ENCODE measurements at places on chromosomes 2 and 18. TPM values are rescaled to one million over a fixed set of nuclear protein-coding genes. Genes with fewer than 3 reads are reported as not detected.
A peak's percentile ranks its signal among the peaks of the same experiment; 100 is the strongest.

- no peaks in the 10 kb centered on the region for H3K4me1 ChIP-seq
- no peaks in the 10 kb centered on the region for H3K27me3 ChIP-seq
Observed at GRCh38 chr2:219844401-219845091, 217.1 kb downstream of the SLC4A3 start.

GRCh38 chr2:151999053-151999452, 99.8 kb downstream of the CACNB4 start:
- H3K36me3 ChIP-seq, result no peaks in the 10 kb centered on the region
- H3K27me3 ChIP-seq, result no peaks in the 10 kb centered on the region
- no peak for DNase-seq

GRCh38 chr2:72937356-72937669, 20.0 kb downstream of the EMX1 start:
- no peaks in the 10 kb centered on the region for H3K27me3 ChIP-seq
- no peaks in the 10 kb centered on the region for H3K36me3 ChIP-seq
- H3K4me3 ChIP-seq, result no peak overlapping the region
- no peaks in the 10 kb centered on the region for H3K4me1 ChIP-seq

GRCh38 chr2:207015901-207016300, 76.6 kb downstream of the CPO start:
- H3K36me3 ChIP-seq, result no peaks in the 10 kb centered on the region
- DNase-seq, result no peak
- no peaks in the 10 kb centered on the region for H3K27me3 ChIP-seq
- H3K27ac ChIP-seq, result no peak overlapping the region
- no peak overlapping the region for H3K4me3 ChIP-seq
- no peaks in the 10 kb centered on the region for H3K4me1 ChIP-seq

DNA sequence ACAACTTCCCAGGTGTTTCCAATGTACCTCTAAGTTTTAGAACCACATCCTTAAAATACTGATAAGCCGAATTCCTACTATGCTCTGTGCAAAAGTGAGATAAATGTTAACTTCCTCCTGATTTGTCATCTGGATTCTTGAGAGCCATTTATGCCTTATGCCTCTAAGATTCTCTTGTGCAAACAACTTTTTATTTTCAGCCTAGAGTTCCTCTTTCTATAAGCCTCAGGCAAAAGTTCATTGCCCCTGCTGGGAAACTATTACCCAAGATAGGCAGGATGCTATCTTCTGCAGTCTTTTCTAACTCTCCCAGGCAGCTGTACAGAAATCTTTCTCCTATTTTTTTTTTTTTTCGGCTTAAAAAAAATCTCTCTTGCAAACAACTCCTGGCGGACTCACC, 216.1 kb downstream of the KCNJ3 start:
- H3K4me3 ChIP-seq, result no peak overlapping the region
- DNase-seq, result no peak
- no peaks in the 10 kb centered on the region for H3K27me3 ChIP-seq
- no peak overlapping the region for H3K27ac ChIP-seq
- no peaks in the 10 kb centered on the region for H3K36me3 ChIP-seq

GRCh38 chr2:238428866-238429265, 2.1 kb downstream of the ASB1 start:
- H3K27ac ChIP-seq, result no peak overlapping the region
- peaks cover 12% of the 10 kb centered on the region for H3K4me1 ChIP-seq
- H3K36me3 ChIP-seq, result peaks cover 2% of the 10 kb centered on the region
- no peak overlapping the region for H3K4me3 ChIP-seq

Gene DYNAP
- total RNA-seq, result not detected

DNA sequence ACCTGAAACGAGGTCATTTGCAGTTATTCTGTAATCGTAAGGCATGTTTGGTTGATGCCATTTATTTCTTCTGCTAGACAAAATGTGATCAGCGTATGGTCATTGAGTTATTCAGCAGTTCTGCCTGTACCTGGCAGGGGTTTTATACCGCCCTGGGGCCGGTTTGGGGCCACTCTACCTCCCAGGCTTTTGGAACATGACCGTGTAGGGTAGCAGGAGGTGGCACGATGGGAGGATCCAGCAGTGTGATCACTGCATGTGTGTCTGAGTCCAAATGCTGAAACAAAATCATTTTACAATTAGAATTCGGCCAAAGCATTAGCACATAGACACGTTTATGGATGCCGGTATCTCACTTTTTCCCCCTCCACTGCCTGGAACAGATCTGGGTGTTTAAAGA, 26.7 kb downstream of the LPIN1 start:
- no peak overlapping the region for H3K4me3 ChIP-seq
- peaks cover 36% of the 10 kb centered on the region for H3K36me3 ChIP-seq
- DNase-seq, result no peak
- no peaks in the 10 kb centered on the region for H3K27me3 ChIP-seq
- no peaks in the 10 kb centered on the region for H3K4me1 ChIP-seq

DNA sequence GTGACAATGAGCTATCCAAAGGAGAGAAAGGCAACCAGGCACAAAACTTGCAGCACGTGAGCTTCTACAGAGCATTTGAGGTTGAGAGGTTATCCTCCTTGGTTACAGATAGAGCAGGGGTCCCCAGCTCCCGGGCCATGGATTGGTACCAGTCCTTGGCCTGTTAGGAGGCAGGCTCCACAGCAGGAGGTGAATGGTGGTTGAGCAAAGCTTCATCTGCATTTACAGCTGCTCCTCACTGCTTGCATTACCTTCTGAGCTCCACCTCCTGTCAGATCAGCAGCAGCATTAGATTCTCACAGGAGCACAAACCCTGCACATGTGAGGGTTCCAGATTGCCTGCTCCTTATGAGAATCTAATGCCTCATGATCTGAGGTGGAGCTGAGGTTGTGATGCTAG, 57.8 kb upstream of the ST8SIA3 start:
- no peak overlapping the region for H3K4me3 ChIP-seq
- no peak overlapping the region for H3K27ac ChIP-seq
- H3K4me1 ChIP-seq, result no peaks in the 10 kb centered on the region
- H3K27me3 ChIP-seq, result no peaks in the 10 kb centered on the region
- H3K36me3 ChIP-seq, result no peaks in the 10 kb centered on the region

Gene SLC1A4
- 24.2 TPM for total RNA-seq

- H3K27ac ChIP-seq, result no peak overlapping the region
- DNase-seq, result no peak
- no peaks in the 10 kb centered on the region for H3K36me3 ChIP-seq
- H3K4me3 ChIP-seq, result no peak overlapping the region
- no peaks in the 10 kb centered on the region for H3K4me1 ChIP-seq
Observed at GRCh38 chr2:168954256-168954655, 53.2 kb downstream of the G6PC2 start.

DNA sequence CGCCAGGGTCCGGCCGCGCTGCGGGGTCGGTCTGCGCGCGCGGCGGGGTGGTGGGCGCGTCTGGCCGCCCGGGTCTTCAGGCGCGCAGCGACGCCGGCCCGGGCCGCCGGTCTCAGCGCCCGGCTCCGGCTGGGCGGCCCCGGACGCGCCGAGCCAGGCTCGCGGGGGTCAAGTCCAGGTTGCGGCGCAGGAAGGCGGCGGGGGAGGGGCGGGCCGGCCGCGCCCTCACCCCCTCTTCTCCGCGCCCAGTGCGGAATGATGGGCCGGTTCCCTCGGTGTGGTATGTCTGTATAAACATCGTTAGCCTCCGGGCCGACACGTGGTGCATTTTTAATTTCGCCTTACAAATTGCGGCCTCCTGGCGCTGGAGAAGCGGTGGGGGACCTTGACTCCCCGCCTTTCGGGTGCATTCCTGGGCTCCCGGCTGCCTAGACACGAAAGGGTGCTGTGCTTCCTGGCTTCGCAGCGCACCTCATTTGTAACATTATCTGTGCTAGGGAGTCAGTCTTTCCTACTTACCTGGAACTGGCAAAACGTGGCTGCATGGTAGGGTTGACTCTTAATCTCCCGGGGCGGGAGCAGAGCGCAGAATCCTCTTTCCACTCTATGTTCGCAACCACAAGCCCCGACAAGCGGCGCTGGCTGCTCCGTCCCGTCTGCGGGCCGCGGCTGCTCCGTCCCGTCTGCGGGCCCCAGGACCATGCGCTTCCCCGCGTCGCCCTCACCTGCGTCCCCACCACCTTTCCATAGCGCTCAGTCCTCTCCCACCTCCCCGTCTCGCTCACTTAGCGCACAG, 69.0 kb downstream of the CTAGE1 start:
- H3K4me1 ChIP-seq, result peaks cover 21% of the 10 kb centered on the region
- peak overlapping the region; percentile 78 for H3K4me3 ChIP-seq
- no peaks in the 10 kb centered on the region for H3K36me3 ChIP-seq
- no peak for DNase-seq
- H3K27ac ChIP-seq, result peak overlapping the region; percentile 94
- no peaks in the 10 kb centered on the region for H3K27me3 ChIP-seq

Gene CHRND
- not detected for total RNA-seq

Gene RNASEH1
- 26.2 TPM for total RNA-seq

DNA sequence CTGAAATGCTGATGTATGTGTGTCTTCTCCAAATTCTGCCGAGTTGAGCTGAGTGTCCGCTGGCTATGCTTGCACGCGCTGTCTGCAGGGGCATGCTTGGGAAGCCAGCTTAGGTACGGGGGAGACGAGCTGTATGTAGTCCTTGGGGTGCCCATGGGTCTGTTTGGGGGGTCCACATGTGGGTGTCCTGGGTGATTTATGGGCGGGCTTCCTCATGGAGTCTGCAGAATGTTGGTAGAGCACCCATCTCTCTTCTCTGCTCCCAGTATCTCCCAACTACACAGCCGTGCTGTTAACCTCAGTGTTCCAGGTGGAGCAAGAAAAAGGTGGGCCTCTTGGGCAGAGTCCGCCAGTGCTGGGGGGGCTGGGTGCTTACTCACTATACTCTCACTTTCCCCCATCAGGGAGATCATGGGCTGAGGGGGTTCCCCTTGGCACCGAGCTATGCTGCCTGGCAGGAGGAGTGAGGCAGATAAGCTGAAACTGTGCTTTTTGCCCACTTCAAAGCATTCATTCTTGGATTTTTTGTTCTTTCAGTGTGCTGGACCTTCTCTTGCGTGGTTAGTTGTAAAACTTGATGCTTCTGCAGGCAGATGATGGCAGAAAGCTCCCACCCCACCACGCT, 128.2 kb upstream of the ALKAL2 start:
- no peaks in the 10 kb centered on the region for H3K36me3 ChIP-seq
- no peaks in the 10 kb centered on the region for H3K4me1 ChIP-seq
- no peaks in the 10 kb centered on the region for H3K27me3 ChIP-seq

GRCh38 chr2:176149939-176150583, 1.3 kb upstream of the HOXD4 start:
- H3K4me1 ChIP-seq, result no peaks in the 10 kb centered on the region
- DNase-seq, result no peak
- peaks cover 14% of the 10 kb centered on the region for H3K36me3 ChIP-seq
- H3K27ac ChIP-seq, result no peak overlapping the region

DNA sequence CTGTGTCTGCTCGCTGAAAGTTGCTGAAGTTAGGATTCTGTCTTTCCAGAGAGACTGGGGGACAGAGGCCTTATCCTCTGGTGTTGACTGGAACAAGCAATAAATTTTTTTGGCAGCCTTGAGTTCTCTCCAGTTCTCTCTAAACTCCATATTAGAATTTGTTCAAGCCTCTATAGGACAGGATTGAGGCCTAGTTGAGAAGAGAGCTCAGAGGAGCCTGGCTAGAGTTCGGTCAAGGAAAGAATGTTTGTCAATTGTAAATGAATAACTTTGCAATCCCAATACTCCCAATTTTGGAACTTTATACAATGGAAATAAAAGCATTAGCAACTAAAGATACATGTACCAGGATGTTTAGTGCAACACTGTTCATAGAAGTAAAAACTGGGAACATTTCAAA, 16.7 kb upstream of the RASGRP3 start:
- no peaks in the 10 kb centered on the region for H3K36me3 ChIP-seq
- no peak for DNase-seq
- no peak overlapping the region for H3K4me3 ChIP-seq
- H3K4me1 ChIP-seq, result peaks cover 21% of the 10 kb centered on the region
- no peaks in the 10 kb centered on the region for H3K27me3 ChIP-seq

Gene GCKR
- 1.8 TPM for total RNA-seq

- peak overlapping the region; percentile 95 for H3K27ac ChIP-seq
- DNase-seq, result no peak
- H3K27me3 ChIP-seq, result no peaks in the 10 kb centered on the region
- H3K36me3 ChIP-seq, result no peaks in the 10 kb centered on the region
Observed at GRCh38 chr18:23487738-23488570, 15.4 kb upstream of the RMC1 start.

DNA sequence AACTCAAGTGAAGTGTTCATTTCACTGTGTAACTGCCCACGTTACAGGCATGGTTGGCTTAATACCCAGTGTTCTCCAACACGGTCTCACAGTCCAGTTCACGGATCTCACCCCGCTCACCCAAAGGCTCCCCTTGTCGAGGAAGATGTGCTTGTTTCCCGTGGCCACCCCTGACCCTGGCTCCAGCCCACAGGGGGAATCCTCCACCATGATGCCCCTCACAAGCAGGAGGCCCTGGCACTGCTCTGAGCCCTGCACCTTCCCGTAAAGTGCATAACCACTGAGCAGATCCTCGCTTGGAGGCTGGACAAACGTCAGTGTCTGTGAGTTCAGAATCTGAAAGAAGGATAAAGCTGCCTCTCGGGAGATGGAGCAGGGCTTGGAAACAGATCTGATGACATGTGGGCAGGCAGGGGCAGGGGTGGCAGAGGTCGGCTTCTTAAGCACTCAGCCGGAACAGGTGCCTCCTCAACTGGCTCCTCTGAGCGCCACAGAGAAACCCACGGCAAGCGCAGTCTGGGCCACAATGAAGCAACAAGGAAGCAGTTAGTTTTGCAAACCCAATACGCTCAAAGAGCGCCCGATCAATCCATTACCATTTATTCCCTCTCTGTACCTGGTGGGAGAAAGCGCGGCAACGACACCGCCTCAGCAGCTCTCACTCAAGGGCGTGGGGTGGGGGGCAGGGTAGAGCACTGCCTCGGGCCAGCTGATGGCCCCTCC, 17.6 kb downstream of the HDAC4 start:
- no peak overlapping the region for H3K4me3 ChIP-seq
- DNase-seq, result no peak
- peaks cover 5% of the 10 kb centered on the region for H3K4me1 ChIP-seq

DNA sequence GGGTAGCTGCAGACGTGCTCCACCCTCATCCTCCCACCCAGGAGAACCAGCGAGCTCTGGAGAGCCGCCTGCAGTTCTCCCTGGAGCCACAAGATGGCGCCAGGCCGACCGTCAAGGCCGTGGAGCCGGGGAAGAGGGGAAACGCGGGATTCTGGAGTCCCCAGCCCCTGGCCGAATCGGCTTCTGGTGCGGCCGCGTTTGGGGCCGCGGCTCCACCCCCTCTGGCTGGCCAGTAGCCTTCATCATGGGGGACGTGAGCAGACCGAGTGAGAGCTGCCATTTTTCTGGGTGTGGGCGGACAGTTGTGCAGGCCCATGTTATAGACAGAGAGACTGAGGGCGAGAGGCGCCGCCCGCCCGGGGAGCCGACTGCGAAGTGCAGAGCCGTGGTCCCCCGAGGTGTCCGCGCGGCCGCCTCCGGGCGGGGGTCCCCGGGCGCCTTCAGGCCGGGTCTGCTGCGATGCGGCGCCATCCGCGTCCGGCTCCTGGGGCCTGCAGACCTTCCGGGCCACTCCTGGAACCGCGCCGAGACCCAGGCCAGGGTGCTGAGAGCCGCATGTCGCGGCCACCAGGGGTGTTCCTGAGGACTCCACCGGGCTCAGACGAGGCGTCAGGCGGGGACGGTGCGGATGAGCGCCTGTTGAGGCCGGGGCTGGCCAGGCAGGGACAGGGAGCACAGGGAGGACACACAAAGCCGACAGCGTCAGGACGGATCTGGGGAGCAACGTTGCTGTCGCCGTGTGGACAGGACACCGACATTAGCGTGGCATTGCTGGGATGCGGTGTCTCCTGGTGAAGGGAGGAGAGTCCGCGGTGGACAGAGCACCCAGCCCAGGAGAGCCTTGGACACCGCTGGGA, 418.2 kb upstream of the HS6ST1 start:
- no peaks in the 10 kb centered on the region for H3K36me3 ChIP-seq
- no peak overlapping the region for H3K27ac ChIP-seq
- peaks cover 15% of the 10 kb centered on the region for H3K4me1 ChIP-seq
- no peak for DNase-seq
- H3K4me3 ChIP-seq, result peak overlapping the region; percentile 67
